ENCODE measurements at places on chromosomes 2 and 18. TPM values are rescaled to one million over a fixed set of nuclear protein-coding genes. Genes with fewer than 3 reads are reported as not detected.

DNA sequence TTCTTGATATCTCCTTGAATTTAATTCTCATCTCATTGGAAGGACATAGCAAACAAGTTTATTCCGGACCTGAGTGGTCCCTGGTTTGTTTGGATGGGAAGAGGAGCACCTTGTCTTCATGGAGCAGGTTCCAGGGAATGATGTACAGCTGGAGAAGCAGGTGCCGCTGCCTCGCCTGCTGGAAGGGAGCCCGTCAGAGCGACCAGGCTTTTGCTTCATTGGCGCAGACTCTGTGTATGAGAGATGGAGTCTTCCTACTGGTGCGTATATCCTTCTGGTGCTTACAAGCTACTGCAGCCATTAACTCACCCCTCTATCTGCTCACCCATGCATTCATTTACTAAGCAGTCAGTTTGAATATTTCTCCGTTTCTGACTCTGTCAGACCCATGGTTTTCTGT, 11.6 kb upstream of the ALLC start:
- H3K27me3 ChIP-seq = no peaks in the 10 kb centered on the region
- H3K4me1 ChIP-seq = peaks cover 8% of the 10 kb centered on the region
- H3K36me3 ChIP-seq = no peaks in the 10 kb centered on the region
- no peak for DNase-seq

DNA sequence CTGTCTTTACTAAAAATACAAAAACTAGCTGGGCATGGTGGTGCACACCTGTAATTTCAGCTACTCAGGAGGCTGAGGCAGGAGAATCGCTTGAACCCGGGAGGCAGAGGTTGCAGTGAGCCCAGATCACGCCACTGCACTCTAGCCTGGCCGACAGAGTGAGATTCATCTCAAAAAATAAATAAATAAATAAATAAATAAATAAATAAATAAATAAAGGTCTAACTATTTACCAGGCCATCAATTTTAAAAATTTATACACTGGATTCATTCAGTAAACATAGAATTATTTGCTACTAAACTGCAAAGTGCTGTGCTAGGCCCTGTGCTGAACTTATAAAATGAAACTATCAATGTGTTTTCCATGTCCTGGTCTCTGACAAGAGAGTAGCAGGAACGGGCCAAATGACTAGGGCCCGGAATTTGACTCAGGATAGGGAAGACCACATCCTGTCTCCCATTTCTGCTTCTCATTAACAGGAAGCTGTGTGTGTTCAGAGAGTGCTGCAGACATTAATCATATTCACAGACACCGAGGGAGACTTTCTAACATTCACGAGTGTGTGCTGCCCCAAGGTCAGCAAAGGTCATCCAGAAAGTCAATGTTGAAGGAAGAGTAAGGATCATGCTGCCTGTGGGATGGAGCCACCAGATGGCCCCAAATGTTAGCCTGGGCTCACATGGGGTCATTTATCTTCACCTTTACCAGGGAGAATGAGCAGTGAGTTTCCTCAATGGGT, 95.8 kb downstream of the SPP2 start:
- no peaks in the 10 kb centered on the region for H3K4me1 ChIP-seq
- no peaks in the 10 kb centered on the region for H3K36me3 ChIP-seq
- H3K27me3 ChIP-seq = no peaks in the 10 kb centered on the region
- H3K27ac ChIP-seq = no peak overlapping the region
- no peak overlapping the region for H3K4me3 ChIP-seq

DNA sequence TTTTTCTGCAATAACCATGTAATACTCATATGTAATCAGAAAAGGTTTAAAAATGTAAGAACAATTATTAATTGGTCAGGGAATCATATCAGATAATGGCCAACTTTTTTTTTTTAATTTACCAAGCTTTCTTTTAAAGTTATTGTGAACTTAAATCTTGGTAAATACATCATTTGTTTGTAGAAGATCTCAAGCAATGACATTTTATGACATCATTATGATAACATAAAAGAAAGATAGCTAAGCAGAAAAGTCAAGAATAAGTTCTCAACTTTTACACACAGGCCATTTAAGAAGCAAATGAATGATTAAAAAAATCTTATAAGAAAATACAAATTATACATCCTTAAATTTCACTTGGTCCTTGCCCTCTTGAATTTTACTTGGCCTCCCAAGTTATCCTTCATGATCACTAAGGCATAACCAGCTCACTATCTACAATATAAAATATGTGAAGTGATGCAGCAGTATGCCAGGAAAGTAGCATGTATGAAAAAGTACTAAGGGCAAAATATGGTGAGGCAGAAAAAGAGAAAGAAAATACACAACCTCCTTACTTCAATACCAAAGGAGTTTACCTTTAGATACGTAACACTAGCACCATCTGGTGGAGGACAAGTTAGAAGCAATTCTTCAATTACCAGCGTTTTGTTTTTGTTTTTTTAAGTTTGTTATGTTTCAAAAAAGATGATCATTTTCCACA, 116.6 kb downstream of the SRBD1 start:
- no peaks in the 10 kb centered on the region for H3K36me3 ChIP-seq
- H3K27me3 ChIP-seq = no peaks in the 10 kb centered on the region
- no peaks in the 10 kb centered on the region for H3K4me1 ChIP-seq
- H3K4me3 ChIP-seq = no peak overlapping the region
- no peak overlapping the region for H3K27ac ChIP-seq

CLASP1 gene
- 31.3 TPM for total RNA-seq

TMEM37 gene
- total RNA-seq = 17.6 TPM

TUBB8B gene
- total RNA-seq = not detected

TFPI gene
- total RNA-seq = 152 TPM
